ENCODE measurements at places on chromosomes 4 and X. TPM values are rescaled to one million over a fixed set of nuclear protein-coding genes. Genes with fewer than 3 reads are reported as not detected.

- DNase-seq = no peak
Measured at GRCh38 chr4:41213625-41214135, 662 bp downstream of the APBB2 start.

- peak; percentile 89 for DNase-seq
Measured at GRCh38 chr4:7960790-7961655, 21.4 kb upstream of the AFAP1 start.

DNA sequence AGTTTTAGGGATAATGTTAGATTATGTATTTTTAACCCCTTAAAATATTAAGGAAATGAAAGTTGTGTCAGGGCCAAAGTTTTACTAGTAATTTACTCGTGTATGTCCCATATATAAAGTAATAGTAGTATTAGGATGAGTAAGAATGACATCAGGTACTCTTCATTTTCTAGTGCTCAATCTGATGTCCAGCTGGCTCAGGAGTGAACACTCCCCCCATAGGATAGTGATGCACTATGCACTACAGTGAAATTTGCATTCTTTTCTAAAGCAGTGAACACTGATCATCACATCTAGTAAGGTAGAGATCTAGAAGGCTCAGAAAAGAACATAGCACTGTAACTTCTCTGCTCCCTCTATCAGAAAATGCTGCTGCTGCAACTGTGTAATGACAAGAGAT lies 409.7 kb downstream of the GLUD2 start:
- no peak for DNase-seq

- DNase-seq = no peak
Measured at GRCh38 chr4:51831133-51831532, 11.8 kb upstream of the DCUN1D4 start.

- no peak for DNase-seq
Measured at GRCh38 chr4:85833302-85833701, 358.4 kb downstream of the ARHGAP24 start.

DNA sequence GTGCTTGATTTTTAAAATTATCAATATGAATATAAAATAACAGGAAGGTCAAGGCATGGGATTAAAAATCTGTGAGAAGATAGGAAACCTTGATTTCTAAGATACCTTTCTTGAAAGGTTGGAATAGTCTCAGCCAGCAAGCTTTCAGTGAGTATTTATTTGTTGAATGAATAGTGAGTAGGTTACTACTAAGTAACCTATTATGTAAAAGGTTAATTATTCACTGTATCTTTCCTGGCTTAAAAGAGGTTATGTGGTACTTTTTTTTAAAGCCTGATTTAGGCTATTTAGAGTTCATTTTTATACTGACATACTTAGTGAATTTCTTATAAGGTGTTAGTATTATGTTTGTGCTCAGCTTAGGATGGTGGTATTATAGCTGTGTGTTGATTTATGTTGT lies 123.5 kb downstream of the PTPN13 start:
- no peak for DNase-seq

DNA sequence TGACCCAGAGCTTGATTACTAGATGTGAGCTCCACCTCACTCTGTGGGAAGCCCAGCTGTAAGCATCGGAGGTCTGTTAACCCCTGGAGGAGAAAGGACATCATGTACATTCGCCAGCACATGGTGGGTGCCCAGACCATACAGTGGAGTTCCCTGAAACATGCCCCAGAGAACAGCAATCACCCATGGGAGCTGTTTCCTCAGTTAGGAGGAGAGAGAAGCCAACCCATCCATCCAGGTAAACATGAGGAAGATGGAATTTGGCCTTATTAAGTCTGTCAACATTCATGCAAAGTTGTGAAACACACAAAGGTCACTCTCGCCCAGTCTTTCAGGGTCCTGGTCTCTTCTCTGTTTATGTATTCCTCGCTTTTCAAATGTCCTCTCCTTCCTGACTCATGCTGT lies 354.7 kb downstream of the ANK2 start:
- DNase-seq = no peak

DNA sequence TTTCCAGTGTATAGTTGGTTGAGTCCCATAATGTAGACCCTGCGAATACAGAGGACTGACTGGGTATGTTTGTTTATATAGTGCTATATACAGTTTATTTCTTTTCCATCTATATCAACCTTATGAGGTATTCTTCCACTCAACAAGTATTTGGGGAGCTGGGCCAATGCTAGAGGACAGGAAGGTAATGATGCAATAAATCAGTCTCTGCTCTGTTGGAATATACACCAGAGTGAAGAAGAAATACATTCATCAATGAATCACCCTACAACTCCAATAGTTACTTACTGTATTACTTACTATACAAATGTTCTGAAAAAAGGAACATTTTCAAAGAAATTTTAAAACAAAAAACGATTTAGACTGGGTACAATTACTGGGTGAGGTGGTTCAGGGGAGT lies 2.1 kb upstream of the ARSJ start:
- no peak for DNase-seq

ELOVL6 gene
- polyA plus RNA-seq = 5.3 TPM

GRCh38 chr4:65139998-65140397 lies 530.3 kb downstream of the EPHA5 start:
- no peak for DNase-seq

FHIP1A gene
- 1.2 TPM for polyA plus RNA-seq

- no peak for DNase-seq
Measured at GRCh38 chrX:123846577-123847038, 13.2 kb upstream of the XIAP start.

DNA sequence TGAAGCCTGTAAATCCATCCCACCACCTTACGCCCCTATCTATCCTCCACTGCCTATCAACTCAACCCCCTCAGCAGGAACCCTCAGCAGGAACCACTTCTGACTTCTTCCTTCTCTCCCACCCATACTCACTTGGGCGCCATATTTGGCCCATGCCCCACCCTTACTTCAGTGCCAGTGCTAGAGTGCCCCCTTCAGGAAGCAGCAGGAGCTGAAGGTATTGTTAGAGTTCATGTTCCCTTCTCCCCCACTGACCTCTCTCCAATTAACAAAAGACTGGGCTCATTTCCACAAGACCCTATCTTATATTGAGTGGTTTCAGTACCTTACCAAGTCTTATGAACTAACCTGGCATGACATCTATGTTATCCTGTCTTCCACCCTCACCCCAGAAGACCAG lies 363.1 kb upstream of the SLIT2 start:
- DNase-seq = no peak

PRDM8 gene
- 13.7 TPM for polyA plus RNA-seq

DNA sequence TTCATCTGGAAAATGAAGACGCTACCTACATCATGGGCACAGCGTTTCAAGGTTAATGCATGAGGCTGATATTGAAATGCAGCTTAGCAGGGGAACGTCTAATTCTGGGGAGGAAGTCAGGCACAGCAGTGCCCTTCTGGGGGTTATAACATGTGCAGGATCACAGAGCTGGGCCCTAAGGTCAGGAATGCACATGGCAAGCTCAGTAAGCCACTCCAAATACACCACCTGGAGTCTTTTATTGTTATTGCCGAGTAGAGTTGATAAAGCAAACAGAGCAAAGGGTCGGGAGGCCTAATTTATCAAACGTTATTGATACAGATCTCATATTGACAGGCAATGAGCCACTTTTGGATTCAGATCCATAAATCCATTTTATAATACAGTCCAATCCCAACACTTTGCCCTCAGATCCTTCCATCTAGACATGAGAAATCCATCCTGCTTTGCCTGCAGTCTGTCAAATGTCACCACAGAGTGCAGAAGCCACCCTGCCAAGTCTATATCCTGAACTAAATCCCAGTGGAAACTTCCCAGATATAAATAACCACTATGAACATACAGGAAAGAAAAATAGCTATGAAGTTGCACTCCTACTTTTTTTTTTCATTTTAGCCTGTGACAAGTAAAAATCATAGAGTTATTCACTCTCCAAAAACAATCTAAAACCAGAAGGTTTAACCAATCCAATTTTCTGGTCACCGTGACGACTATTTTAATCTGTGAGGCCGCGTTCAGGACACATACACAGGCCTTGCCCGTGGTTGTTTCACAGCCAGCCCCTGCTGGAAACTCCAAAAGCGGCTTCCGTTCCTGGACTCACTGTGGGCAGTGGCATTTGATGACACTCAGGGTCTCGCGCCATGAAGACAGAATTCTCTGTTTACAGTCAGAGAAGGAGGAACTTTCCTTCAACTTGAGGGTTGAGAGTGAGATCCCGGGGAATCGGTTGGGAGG lies 335.4 kb downstream of the DHX15 start:
- no peak for DNase-seq

DNA sequence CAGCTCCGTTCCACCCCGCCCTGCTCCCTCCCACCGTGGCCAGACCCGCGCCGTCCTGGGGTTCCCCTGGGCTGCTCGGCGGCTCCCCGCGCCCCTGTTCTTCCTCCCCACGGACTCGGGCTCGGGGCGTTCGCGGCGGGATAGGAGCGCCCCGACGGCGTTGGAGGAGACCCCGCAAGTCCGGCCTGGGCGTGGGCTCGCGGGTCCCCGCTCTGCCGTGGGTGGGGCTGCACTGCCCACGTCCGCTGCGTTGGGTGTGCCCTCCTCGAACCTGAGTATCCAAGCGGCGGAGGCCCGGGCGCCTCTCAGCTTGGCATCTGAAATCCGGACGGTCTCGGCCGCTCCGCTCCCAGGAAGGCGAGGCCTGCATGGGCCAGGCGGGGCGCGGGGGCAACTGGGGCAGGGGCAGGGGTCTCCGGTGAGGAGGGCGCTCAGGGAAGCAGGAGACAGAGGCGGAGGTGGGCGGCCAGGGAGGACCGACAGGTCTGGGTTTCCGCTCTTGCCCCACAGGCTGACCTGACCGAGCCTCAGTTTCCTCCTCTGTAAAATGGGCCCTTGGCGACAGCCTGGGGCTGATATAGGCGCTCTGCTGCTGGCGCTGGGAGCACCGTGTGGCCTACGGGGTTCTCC lies 12.0 kb upstream of the NAT8L start:
- no peak for DNase-seq

- DNase-seq = no peak
Measured at GRCh38 chrX:71239781-71240180, 14.2 kb downstream of the ZMYM3 start.

GRCh38 chrX:56382278-56382677 lies 150.1 kb downstream of the KLF8 start:
- DNase-seq = no peak

- DNase-seq = peak; percentile 89
Measured at GRCh38 chr4:4724321-4724720, 135.1 kb upstream of the MSX1 start.

GRCh38 chrX:41289095-41289494 lies 44.9 kb upstream of the DDX3X start:
- no peak for DNase-seq

FGF5 gene
- not detected for polyA plus RNA-seq

GRCh38 chrX:34875204-34875603 lies 67.4 kb upstream of the FAM47B start:
- DNase-seq = no peak

DNA sequence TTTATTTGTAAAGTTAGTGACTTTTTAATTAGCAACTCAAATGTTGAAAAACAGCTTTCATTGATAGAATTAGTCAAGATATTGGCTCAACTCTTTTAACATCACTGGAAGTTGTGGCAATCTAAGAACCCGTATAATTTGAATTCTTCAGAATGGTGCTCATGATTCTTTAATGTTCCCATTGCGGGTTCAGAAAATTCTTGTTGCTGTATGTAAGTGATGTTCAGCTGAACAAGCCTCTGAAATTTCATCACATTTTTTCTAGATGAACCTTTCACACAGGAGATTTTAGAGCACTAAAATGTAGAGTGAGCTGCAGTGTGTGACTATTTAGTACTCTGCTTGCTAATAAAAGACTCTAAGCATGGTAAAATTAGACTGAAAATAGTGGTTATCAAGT lies 1317.7 kb downstream of the FSTL5 start:
- DNase-seq = no peak

- no peak for DNase-seq
Measured at GRCh38 chr4:74045772-74046171, 7.3 kb upstream of the CXCL3 start.

FRMPD3 gene
- polyA plus RNA-seq = 0.95 TPM

DNA sequence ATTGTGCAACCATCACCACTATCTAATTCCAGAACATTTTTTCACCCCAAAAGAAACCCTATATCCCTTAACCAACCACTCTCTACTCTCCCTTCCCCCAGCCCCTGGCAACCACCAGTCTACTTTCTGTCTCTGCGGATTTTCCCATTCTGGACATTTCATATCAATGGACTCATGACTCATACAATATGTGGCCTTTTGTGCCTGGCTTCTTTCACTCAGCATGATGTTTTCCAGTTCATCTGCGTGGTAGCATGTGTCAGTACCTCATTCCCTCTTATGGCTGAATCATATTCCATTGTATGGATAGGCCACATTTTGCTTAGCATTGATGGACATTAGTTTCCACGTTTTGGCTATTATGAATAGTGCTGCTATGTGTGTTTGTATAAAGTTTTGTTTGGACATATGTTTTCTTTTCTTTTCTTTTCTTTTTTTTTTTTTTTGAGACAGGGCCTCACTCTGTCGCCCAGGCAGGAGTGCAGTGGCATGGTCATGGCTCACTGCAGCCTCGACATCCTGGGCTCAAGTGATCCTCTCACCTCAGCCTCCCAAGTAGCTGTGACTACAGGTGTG lies 335.4 kb downstream of the BCOR start:
- no peak for DNase-seq

UGT2B11 gene
- not detected for polyA plus RNA-seq

FAM133A gene
- polyA plus RNA-seq = 0.04 TPM

DNA sequence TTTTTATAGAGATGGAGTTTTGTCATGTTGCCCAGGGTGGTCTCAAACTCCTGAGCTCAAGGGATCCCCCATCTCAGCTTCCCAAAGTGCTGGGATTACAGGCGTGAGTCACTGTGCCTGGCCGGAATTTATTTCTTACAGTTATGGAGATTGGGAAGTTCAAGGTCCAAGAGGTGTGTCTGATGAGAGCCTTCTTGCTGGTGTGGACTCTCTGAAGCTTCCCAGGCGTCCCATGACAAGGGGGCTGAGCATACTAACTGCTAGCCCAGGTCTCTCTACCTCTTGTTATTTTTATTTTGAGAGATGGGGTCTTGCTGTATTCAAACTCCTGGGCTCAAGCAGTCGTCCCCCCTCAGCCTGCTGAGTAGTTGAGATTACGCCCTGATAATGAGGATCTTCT lies 2.9 kb upstream of the NSD2 start:
- DNase-seq = no peak

DNA sequence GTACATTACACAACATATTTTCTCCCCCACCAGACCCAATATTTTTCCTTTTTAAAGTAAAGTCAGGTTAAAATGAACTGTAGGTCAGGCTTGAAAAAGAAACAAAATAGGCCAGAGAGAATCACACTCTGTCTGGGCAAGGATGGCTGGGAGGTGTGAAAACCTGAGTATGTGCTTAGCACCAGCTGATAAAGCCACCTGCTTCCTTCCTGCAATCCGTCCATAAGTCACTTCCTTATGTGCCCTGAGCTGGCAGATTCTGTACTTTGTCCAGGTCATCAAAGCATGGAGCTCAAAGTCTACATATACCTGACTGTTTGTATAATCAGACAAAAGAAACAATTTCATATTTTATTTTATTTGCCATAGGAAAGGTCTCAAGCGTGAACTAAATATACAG lies 37.7 kb downstream of the ANTXR2 start:
- no peak for DNase-seq

TMPRSS11D gene
- not detected for polyA plus RNA-seq

- no peak for DNase-seq
Measured at GRCh38 chrX:95949588-95949987, 735.1 kb upstream of the DIAPH2 start.

- DNase-seq = no peak
Measured at GRCh38 chr4:71300964-71301363, 37.9 kb upstream of the SLC4A4 start.

GRCh38 chr4:94523617-94524016 lies 71.9 kb downstream of the PDLIM5 start:
- DNase-seq = no peak

Data from urinary bladder (tissue), 4 donors.